Activated CD4-positive, alpha-beta T cell treated with anti-CD3 and anti-CD28 coated beads for 36 hours (primary cell): ENCODE measurements at places on chromosomes 7 and 10.

DNA sequence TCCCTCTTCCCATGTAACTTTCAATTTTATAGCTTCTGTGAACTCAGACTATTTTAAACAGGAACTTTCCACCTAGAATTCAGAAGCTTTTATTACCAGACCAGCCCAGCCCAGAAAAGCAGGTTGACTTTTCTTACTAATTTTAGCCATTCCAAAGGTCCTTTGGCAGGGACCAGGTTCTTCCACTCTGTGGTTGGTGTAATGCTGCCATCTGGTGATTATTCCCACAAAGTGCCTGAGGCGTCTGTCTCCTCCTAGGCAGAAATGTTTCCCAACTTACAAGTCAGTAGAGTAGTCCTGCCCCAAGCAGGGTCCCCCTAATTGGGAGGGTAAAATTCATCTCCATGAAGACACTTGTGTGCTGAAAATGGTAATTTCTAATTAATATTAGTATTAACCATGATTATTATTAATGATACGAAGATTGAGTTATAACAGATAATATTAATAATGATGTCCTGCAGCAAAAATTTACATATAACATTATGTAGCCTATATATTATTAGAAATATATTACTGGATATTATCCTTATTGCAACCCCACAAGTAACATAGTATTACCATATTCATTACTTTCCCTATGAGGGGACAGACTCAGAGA is 53.0 kb upstream of the PPP1R17 start:
- peak; percentile 12 for DNase-seq

- no peak for DNase-seq
Observed at GRCh38 chr7:1550005-1550845, 5.8 kb downstream of the TMEM184A start.

DNA sequence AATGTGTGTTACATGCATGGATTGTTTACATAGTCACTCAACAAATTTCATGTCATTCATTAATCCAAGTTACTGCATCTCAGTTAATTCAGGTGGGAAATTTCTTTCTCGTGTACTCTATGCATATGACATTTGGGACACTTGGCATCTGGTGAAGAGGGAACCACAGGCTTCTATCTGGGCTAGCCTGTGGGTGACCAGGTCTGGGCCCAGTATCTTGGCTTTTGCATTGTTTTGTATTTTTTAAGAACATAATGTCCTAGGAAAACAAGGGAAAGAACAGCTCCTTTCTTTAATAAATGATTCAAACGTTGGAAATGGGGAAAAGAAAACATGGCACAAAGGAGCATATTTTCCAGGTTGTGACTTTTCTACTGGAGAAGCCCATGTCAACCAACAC is 331.1 kb downstream of the WDR11 start:
- no peak for DNase-seq

- DNase-seq, result peak; percentile 32
Observed at GRCh38 chr7:75943864-75944263, 28.9 kb downstream of the POR start.

- peak; percentile 45 for DNase-seq
Observed at GRCh38 chr7:113710310-113711096, 208.3 kb downstream of the PPP1R3A start.

DNA sequence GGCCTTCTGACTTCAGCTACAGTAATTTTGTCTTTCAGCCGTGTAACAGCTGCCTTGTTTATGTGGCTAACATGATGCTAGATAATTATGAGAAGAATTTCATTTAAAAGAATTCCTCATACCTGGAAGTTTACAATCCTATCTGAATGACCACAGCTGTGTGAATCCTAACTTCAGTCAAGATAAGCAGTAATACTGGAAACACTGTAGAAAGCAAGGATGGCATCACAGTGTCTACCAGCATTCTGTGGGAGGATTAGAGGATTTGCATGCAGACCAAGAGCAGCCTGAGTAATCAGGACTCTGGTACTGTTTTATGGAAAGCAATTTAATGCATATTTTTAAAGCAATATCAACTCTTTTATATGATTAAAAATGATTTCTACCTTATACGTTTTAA is 282.4 kb downstream of the EXOC4 start:
- DNase-seq, result no peak

DNA sequence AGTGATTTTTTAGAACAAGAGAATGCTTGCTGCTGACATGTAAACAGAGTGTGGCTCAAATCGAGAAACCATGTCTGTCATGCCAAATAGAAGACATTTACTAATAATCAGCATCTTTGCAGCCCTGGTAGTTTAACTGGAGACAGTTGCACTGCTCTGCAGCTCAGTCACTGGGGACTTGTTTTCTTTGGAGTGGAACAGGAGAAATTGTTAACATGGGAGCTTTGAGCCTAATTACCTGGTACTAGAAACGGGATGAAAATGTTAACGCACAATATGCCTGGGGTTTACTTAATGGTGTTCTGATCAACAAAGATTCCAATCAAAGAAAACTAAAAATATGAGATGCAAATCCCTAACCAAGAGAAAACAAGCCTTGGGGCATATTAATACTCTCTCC is 153.5 kb downstream of the NRP1 start:
- no peak for DNase-seq

- peak; percentile 42 for DNase-seq
Observed at GRCh38 chr7:141785706-141786552, 4.1 kb upstream of the TAS2R5 start.

GRCh38 chr7:75854233-75854632 is 24.6 kb upstream of the RHBDD2 start:
- no peak for DNase-seq

DNA sequence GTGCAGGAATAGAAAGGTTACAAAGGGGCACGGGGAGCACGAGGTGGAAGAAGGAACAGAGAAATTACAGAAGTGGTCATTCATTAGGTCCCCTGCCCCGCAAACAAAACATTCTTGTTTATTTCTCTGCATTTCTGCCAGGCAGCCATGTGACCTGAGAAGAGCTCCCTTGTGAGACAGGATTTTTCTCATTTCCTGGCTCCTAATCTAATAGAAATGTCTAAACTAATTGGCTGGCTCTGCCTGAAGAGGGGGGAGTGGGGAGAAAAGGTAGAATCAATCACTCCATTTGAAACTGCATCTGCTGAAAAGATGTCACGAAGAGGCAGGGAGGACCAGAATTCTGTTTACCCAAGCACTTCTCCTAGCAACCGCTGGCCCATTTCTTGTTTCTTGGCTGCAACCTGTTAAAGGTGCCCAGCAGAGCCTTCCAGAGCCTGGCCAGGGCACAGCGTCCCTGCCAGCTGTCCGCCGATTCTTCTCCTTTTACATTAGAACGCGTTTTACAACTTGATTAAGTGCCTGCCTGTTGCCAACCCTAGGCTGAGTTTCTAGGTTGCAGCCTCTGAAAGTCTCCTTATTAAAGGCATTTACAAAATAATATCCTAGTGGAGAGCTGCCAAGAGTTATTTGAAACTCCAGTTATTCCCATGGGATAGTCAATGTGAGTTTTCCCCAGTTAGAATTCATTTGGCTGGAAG is 1227.6 kb downstream of the TYW1 start:
- no peak for DNase-seq

- no peak for DNase-seq
Observed at GRCh38 chr7:41540601-41541000, 162.3 kb downstream of the INHBA start.

DNA sequence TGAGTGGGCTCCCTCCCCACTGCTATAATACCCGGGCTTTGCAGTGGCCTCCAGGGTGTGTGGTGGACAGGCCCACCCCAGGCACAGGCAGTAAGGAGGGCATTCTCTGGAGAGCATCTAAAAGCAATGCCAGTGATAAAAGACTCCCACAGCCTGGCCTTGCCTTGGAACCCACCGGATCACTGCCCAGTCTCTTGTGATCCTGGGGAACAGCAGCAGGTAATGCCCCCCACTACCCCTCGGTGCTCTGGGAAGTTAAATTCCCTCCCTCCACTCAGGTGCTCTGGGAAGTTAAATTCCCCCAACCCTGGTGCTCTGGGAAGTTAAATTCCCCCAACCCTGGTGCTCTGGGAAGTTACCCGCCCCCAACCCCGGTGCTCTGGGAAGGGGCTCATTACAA is 565.2 kb downstream of the TCERG1L start:
- no peak for DNase-seq

GRCh38 chr7:103082497-103082896 is 7.6 kb downstream of the ARMC10 start:
- DNase-seq, result no peak

- DNase-seq, result no peak
Observed at GRCh38 chr7:32616625-32617024, 121.3 kb downstream of the AVL9 start.

GRCh38 chr7:94701555-94701973 is 45.6 kb upstream of the SGCE start:
- no peak for DNase-seq

DNA sequence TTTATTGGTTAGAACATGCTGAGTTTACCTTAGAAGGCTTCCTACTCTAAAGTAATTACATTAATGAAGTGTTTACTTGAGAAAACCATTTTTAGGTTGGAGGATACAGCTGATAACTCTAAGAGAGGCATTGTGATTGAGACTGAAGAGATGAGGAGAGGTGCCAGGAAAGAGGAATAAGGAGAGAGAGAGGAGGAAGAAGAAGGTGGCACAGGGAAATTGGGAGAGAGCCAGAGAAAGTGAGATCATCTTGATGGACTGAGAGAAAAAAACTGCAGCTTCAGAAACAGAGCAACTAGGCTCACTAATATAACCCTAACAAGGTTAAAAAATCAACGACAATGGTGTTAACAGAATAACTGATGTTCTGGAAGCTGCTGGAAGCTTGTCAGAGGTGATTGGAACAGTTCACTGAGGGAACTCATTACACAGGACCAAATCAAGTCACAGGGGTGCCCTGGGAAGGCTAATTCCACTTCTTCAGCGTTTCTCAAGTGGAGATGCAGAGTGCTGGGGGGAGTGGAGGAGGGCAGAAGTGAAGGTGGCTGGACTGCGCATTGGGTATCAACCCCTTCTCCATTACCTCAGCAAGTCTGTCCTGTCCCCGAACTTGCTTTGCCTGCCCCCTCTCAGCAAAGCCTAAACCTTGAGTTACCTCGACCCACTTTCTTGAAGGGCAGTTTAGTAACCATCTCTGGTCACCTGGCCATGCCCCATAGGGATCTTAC is 6.9 kb upstream of the SORBS1 start:
- DNase-seq, result no peak

GRCh38 chr10:33229252-33229948 is 105.1 kb downstream of the NRP1 start:
- DNase-seq, result no peak

DNA sequence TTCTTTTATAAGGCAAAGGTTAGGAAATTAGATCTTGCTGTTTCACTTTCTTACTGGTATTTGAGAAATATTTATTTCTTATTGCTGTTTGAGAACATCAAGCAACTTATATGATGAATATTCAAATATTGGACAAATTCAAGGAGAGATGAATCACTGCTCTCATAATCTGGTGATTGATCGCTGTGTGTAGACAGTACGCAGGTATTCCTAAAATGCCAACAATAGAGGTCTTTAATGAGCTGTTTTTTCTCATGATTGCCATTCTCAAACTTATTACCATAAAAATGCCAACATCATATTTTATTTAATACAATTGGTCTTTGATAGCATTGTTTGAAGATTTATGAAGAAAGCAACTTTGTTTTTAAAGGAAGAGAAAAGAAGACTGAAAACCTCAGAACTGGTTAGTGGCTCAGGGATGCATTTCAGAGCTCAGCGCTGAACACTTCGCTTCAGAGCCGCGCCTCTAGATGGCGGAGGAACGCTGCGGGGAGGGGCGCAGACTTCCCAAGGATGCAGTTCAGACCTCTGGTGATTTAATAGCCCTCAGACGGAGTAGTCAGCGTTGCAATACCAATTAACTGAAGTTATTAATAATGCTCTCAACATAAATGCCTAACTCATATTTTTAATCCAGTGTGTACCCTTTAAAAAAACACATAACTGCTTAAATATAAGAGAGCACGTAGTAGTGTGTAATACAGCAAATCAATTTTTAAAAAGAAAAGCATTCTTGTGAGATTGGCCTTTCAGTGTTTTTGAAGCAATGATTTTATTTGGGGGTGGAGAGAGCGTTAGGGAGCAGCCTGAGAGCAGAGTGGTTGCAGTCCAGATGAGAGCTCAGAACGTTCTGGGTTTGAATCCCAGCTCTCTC is 38.5 kb upstream of the STEAP4 start:
- peak; percentile 35 for DNase-seq

DNA sequence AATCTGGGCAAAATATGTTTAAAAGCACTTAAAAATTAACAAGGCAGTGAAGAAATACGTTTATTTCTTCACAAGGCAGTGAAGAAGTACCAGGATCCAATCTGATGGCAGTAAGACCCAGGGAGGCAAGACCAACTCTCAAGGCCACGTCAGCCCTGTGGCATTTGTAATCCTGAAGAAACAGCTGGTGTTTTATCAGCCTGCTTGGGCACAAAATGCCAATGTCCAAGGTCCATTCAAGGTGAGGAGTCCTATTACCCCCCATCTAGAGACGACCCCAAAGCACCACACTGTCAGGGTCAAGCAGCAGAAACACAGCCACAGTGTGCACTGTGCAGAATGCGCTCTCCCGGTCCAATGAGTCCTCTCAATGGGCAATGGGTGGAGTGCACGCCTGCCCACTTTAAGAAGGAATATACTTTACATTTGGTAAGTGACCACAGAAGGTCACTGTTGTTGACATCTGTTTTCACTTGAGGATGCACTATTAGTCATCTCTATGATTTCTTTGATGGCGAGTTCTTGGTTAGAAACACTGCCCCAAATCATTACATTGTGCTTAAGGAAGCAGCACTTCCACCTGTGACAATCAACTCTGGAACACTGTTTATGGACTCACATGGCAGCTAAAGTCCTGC is 12.8 kb downstream of the CPXM2 start:
- no peak for DNase-seq

DNA sequence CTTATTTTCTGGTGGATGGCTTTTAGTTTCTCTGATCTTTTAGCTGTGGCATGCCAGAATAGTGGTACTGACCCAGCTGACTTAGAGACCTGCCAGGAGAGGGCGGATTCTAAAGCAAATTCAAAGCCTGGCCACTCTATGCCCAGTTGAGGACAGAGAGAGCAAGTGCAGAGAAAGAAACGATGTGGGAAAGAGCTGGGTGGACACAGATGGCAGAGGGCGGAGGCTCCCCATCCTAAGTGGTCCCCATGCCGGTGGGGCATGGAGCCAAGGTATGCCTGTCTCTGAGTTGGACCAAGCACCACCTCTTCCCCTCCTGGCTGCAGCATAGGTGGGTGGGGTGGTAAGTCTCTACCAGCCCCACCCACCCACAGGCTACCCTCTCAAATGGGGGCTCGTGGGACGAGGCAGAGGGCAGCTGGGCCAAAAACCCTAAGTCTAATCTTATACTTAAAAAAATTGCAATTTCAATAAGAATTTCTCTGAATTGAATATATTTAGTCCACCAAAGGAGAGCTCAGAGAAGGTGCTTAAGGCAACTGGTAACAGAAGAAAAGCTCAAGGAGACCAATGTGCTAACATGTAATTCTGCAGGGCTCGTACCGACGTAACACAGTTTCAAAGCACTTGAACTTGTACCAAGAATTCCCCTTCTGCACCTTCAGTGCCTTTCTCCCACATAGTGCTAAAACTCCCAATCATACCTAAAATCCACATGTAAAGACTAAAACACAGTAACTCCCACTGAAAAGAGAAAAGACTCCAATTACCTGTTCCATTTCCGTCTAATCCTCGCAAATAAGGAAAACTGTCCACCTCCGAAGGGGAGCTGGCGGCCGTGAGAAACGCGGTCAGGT is 85.7 kb upstream of the NMT2 start:
- no peak for DNase-seq
